ENCODE measurements at places on chromosomes 12 and 14.
A peak's percentile ranks its signal among the peaks of the same experiment; 100 is the strongest.

- peak; percentile 67 for DNase-seq
These were observed 970 bp downstream of the CDH24 start for GRCh38 chr14:23056145-23056955.

GRCh38 chr12:47864646-47865235 is 40.1 kb downstream of the VDR start:
- no peak for DNase-seq

DNA sequence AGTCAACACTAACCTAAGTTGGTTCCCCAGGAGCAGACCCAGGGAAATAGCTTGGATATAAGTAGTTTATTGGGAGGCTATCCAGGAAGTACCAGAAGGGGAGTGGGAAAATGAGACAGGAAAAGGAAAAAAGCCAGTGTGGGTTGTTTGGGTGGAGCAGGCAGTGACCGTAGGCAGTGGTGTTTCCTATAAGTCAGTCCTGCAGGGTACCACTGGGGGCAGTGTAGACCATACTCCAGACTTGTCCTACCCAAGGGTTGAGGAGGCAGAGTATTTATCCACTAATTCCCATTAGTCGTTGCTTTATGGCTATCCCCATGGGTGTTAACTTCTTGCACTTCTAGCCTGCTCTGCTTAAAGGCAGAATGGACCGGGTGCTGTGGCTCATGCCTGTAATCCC is 6.4 kb upstream of the CCDC60 start:
- DNase-seq = no peak

DNA sequence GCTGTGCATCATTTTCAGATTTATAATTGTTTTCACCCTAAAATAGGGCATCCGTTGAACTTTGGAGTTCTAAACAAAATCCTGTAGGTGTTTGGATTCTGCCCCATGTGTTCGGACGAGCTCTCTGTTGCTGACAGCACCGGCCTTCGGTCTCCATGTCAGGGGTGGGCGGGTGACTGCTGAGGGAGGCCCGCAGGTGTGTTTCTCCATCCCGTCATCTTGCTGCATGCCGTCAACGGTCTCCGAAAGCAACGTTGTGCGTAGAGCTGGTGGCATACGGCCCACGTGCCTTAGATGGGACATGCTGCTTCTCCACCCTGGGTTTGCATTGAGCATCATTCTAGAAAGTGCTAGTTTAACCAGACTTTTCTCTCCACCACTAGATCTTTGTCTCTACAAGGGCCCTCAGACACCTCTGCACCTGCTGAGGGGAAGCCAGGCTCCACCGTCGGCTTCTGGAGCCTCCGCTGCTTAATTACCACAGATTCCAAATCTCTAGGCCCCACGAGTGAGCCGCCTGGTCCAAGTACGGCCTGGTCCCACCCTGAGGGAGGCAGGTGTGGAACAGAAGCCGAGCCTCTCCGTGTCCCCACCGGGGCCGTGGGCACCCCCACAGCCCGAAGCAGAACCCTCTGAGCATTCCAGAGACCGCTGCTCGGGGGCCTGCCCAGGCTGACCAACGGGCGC is 15.7 kb upstream of the AMN start:
- DNase-seq = no peak

DNA sequence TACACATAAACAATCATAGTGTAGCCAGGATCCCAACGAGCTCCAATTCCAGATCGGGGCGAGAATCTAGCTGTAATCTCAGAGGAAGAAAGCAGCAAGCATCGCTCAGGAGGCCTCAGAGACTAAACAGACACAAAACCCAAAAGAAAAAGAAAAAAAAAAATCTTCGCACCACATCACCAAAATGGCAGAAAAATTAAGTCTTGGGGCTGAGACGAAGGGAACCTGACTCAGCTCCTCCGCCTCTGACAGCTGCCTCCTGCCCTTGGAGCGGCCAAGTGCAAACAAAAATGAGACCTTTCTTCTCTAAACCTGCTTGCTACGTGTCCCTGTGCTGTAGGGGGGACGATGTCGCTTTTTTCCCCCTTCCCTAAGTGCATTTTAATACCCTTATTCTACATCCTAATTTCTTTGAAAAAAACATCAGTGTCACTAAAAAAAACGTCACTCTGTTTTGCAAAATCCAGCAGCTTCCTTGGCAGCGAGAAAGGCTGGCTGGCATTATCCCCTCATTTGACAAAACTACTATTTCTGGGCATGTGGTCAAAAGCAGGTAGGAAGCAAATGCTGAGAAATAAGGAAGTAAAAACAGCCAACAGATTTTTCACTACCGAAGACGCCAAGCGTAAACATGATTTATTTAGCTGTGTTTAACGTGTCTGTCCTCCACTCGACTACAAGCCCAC is 30.5 kb downstream of the BCL11B start:
- no peak for DNase-seq

DNA sequence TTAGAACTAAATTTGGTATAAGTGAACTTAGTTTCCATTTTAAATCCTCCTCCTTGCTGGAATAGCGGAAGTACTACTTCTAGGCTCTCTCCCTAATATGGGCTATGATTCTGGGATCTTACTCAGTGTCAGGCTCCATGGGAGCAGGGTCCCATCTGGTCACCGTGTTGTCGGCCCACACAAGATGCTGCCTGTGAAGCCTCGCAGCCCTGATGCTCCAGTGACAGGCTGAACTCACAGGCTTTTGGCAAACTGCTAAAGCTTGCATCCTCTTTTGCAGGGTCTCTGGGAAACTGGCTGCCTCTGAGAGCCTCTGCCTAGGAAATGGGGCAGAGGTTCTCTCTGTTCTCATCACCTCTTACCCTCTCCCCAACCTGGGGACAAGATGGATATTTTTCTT is 88.4 kb downstream of the RPAP3 start:
- no peak for DNase-seq

DNA sequence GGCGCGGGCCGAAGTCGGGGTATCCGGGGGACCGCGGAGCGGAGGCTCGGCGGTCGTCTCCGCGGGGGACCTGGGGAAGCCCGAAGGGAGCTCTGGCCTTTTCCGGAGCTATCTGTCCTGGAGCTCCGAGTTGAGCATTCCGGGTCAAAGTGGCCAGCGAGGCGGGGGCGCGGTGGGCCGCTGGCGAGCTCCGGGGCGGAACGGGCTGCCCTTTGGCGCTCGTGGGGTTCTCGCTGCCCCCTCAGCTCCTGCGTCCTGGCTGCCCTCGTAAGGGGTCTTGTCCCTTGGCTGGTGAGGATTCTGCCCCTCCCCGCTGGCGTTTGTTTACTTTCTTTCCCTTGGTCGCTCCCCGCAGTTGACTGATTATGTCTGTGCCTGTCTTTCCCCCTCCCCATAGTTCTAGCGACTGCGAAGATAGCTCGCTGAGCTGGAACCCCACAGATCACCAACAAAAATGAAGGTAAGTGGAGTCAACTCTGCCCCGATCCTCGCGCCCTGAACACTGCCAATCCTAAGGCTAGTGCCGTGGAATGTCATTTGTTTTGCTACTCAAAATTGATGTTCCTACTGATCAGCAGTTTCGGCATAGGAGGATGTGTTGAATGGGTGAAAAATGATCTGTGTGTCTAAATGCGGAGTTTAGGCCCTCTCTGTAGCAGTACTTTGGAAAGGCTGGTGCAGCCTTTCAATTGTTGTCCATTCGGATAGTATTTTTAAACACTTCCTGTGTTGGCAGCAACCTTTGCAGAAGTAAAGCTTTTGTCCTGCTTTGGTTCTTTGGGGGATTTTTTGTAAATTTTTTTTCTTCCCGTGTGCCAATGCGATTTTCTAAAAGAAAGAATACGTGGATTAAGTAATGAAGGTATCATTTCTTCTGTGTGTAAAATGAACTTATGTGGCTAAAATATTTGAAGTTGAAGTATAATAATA is 1.3 kb downstream of the ARID4A start:
- DNase-seq = peak; percentile 7

DNA sequence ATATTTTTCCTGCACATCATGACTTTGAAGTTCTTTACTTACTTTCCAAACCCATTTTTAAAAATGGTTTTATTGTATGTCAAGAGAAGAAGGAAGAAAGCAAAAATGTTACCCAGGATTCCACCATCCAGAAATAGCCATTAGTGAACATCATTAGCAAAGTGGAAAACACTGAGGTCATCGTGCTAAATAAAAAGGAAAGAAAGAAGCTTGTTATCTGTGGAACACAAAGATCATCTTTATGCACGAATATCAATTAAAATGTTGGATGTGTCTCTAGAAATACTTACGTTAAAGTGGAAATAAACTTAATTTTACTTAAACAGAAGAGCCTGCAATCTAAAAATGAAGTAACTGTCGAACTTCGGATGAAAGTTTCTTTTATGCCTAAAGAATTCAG is 27.3 kb downstream of the SFSWAP start:
- DNase-seq = no peak

- DNase-seq = no peak
These were observed 322.6 kb upstream of the TMEM132C start for GRCh38 chr12:127944211-127944899.

- DNase-seq = no peak
These were observed 15.8 kb upstream of the TMEM30B start for GRCh38 chr14:61296719-61297502.

Data from GM06990 (cell line).